ENCODE measurements at places on chromosomes 5 and 9.
A peak's percentile ranks its signal among the peaks of the same experiment; 100 is the strongest.

DNA sequence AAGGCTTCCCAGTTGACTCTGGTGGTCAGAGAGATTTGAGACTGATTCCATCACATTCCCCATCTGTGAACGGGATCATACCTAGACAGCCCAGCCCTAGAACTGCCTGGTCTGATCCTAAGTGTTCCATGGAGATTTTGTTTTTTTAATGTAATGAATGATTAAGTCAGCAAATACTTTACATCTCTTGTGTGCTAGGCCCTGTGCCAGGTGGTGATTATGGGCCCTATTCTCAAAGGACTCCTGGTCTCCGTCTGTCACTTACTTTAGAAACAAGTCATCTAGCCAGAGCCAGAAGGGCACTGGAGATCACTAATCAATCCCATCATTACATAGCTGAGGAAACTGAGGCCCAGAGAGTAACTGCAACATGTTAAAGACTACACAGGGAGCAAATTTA lies 1.1 kb upstream of the GPX3 start:
- no peak for DNase-seq

- no peak for DNase-seq
Measured at GRCh38 chr5:50934343-50934742, 267.9 kb downstream of the PARP8 start.

- DNase-seq = peak; percentile 83
Measured at GRCh38 chr9:131707733-131708157, 32.1 kb downstream of the RAPGEF1 start.

- no peak for DNase-seq
Measured at GRCh38 chr9:33175649-33176325, 8.7 kb upstream of the B4GALT1 start.

DNA sequence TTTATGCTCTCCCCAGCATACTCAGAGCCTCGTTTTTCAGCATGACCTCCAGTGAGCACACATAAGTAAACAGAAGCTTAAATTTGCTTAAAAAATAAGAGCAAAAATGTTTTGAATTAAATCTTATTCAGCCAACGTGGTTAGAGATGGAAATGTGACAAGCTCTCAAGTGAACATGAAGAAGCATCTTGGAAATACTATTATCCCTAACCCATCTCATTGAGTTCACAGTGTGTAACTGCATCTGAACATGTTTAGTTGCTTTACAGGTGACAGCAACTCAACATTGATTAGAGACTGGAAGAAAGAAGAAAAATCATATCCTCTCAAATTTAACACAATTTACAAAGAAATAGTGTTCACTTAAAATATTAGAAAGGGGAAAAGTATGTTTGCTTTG lies 1785.1 kb downstream of the MAT2B start:
- DNase-seq = no peak

- DNase-seq = peak; percentile 88
Measured at GRCh38 chr5:72378639-72379289, 58.6 kb downstream of the PTCD2 start.

DNA sequence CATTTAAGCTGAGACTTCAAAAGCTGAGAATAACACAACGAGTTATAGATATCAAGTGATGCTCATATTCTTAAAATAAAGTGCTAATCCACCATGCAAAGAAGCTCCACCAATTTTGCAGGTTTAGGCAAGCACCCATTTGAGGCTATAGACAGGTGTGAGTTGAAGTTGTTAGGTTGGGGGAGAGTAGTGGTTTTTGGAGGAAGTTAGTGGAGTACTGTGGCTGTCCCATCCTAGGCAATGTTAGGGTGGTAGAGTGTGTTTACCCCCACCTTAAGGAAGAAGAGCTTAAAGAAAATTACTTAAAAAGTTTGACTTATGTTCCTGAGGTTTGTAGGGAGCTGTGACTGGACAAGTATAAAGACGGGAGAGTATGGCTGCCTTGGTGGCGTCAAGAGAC lies 98.9 kb upstream of the MAN2A1 start:
- no peak for DNase-seq

- DNase-seq = no peak
Measured at GRCh38 chr9:98871558-98872065, 64.1 kb downstream of the GALNT12 start.

DNA sequence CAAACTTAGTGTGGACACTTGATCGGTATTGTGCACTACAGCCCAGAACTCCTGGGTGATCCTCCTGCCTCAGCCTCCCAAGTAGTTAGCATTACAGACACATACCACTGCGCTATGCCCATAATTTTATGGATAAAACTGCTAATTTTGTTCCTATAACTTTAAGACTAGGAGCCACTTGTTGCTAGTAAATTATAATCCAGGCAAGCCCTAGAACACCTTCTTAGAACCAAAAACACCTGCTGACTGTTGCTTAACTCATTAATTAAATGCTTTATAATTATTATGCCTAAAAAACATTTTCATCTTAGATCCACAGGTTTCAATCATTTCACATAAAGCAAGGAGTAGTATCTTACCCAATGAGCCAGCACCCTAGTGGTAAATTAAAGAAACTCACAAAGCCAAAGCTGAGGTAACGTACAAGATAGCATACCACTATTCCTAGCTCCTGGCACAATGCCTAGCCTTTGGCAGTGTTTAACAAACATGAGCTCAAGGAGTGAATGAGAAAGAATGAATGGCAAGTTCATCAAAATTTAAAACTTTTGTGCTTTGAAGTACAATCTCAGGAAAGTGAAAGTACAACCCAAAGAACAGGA lies 5.4 kb downstream of the MRPS27 start:
- peak; percentile 57 for DNase-seq

DNA sequence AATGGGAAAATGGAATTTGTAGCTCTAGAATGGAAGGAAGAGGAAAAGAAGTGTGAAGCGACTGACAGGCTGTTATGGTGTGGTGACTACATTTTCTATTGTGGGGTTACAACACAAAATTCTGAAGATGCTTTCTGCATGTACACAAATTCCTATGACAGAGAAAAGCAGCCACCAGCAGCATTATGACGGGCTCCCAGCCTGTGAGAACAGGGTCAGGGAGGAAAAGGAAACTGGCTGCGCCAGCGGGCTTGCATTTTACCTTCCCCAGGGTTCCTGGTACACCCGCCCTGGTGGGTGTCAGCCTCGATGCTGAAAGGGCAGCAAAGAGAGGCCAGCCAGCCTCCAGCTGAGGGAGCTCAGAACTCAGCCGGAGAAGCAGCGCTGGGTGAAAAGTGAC lies 41.0 kb downstream of the DDX31 start:
- DNase-seq = no peak

DNA sequence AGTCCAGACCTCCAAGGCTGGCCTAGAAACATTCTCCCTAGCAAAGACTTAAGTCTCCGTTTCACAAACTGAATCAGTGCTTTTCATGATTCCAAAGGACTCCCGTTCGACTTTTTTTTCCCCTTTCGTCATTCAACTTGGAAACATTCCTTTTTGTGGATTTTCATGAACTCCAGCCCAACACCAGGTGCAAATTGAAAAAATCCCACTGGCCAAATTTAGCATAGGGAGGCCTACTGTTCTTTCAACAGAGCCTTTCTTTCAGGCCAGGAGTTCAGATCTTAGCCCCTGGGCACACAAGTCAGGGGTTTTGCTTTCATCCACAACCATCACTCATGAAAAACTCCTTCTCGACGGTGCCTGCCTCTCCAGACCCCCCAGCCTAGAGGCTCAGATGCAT lies 285.3 kb downstream of the PIK3R1 start:
- DNase-seq = no peak

DNA sequence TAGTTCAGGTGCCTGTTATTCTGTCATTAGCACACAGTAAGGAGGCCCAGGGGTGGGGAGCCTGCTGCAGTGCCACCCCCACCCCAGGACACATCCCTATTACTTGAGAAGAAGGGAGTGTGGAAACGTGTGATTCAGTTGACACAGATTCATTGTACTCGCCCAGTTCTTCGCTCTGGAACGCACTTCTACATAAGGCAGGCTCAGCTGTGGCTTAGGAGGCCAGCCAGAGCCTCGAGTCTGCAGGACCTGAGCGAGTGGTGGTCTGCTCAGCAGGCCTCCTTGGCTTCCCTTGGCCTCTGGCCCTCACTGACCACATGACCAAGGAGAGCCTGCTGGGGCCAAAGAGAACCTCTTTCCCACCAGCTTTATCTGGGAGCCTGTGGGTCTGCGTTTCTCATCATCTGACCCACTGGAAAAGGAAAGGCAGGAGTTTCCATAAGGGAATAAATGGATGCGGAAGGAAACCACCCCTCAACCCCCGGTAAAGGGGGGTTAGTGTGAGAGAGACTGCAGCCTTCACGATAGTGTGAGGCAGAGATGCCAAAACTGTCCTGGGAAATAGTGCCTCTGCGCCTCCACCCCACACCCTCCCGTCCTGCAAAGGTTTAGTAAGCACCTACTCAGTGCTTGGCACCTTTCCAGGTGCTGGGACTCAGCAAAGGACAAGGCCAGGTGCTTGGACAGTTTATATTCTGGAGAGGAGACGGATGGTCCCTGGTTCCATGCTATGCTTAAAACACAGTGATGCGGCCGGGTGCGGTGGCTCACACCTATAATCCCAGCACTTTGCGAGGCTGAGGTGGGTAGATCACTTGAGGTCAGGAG lies 73.7 kb downstream of the PPARGC1B start:
- DNase-seq = no peak

DNA sequence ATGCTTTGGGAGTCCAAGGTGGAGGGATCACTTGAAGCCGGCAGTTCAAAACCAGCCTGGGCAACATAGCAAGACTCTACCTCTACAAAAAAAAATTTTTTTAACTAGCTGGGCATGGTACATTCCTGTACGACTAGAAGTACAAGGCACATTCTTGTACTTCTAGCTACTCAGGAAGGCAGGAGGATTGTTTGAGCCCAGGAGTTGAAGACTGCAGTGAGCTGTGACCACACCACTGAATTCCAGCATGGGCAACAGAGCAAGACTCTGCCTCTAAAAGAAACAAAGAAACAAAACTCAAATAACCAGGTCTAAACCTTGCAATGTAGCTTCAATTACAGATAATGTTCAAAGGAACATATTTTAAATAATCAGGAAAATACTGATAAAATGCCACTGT lies 56.2 kb downstream of the SSBP2 start:
- DNase-seq = no peak

GRCh38 chr5:109645707-109646192 lies 44.0 kb upstream of the MAN2A1 start:
- DNase-seq = no peak

DNA sequence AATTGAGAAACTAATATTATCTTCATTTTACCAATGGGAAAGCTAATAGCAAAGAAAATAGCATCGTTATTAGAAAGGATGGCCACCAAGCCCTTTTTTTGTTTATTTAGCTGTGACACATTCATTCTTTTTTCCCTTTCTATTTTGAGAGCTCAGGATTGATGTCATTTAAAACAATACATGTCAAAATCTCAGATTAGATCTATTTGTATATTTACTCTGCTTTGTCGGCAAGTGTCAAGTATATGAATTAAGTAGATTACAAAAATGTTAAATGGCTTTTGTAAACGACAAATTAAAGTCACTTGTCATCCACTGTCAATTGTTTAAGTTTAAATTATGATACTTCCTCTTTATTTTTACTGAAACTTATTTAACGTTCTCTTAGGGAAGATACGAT lies 118.9 kb downstream of the PAM start:
- no peak for DNase-seq

GRCh38 chr9:90175865-90176264 lies 466.8 kb downstream of the DIRAS2 start:
- no peak for DNase-seq

DNA sequence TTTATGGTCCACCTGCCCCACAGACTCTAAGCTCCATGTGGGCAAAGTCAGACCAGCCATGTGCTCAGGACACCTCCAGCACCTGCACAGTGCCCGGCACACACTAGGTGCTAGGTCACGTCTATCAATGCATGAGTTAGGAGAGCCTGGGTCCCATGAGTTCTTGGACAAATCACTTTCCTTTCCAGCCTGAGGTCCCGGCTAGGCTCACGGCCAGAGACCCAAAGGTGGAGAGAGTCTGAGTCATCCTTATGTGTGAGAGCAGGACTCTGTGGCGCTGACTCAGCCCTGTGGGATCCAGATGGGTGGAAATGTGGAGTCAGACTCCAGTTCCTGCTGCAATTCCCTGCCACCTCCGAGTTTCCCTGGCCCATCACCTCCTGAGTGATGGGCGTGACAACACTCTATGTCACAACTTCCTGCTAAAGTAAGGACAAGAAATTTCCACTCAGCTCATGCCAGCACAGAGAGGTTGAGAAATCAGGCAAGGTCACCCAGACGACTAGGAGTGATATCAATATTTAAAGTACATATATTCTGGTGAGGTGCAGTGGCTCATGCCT lies 2.5 kb upstream of the ST6GALNAC4 start:
- DNase-seq = peak; percentile 100

DNA sequence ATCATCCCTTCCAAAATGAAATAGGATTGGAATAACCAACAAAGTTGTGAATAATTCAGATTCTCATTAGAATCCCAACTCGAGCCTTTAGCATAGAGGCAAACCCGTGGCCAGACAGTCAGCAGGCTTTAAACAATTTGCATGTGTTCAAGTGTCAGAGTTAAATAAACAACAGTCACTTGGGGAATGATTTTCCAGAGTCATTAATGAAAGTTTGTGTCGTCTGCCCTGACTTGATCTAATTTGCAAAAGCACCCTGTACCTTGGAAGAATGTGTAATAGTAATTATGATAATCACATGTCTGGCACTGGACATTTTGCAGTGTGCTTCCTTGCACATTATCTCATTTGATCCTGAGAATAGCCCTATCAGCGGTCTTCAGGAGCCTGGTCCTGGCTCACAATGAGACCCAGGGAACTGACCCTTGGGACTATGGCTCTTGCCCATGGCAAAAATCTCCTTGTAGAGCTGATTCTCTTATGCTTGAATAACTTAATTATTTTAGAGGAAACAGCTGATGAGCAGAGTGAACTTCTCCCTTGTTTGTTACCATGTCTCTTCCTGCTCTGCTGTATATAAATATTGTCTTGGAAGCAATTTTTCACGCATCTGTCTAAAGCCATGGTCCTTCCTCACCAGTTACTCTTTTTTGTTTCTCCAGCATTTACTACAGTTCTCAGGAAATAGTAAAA lies 272.7 kb downstream of the NR3C1 start:
- DNase-seq = no peak

- DNase-seq = peak; percentile 7
Measured at GRCh38 chr9:18976709-18977531, 56.1 kb downstream of the SAXO1 start.

- DNase-seq = peak; percentile 73
Measured at GRCh38 chr5:40486437-40487275, 193.1 kb upstream of the PTGER4 start.

GRCh38 chr5:149410071-149410470 lies 31.0 kb upstream of the IL17B start:
- no peak for DNase-seq

DNA sequence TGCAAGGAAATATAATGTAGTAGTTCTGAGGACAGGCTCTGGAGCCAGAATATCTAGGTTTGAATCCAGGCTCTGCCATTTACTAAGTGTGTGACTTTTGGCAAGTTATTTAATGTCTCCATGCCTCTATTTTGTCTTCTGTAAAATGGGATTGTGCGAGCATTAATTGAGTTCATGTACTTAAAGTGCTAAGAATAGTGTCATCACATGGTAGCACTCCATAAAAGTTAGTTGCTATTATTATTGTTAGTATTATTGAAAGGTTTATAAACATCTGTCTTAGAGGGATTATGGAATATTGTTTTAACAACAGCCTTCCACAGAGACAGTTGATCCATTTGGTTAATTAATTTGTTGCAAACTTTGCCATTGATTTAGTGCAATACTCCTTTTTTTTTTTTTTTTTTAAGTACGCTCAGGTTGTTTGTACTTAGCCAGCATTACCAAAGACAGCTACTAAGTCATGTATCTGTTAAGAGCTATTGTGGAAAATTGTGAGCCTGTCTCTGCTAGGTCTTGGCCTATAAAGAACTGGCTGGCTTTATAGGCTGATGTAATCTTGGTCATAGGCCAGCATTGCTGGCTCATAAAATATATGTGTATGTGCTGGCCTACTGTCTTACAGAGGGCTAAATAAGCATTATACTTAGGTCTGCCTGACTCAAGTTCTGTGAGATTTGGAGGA lies 174.7 kb downstream of the WDR70 start:
- DNase-seq = peak; percentile 9
